HS-27A (cell line): ENCODE measurements at places on chromosomes 1 and 21.

GRCh38 chr1:37274486-37274885 lies 199.9 kb upstream of the ZC3H12A start:
- no peak for DNase-seq

GRCh38 chr1:12040457-12041051 lies 21.3 kb downstream of the MIIP start:
- DNase-seq, result no peak

- no peak for DNase-seq
These were observed 64.1 kb downstream of the TMCO4 start for GRCh38 chr1:19735440-19736127.

DNA sequence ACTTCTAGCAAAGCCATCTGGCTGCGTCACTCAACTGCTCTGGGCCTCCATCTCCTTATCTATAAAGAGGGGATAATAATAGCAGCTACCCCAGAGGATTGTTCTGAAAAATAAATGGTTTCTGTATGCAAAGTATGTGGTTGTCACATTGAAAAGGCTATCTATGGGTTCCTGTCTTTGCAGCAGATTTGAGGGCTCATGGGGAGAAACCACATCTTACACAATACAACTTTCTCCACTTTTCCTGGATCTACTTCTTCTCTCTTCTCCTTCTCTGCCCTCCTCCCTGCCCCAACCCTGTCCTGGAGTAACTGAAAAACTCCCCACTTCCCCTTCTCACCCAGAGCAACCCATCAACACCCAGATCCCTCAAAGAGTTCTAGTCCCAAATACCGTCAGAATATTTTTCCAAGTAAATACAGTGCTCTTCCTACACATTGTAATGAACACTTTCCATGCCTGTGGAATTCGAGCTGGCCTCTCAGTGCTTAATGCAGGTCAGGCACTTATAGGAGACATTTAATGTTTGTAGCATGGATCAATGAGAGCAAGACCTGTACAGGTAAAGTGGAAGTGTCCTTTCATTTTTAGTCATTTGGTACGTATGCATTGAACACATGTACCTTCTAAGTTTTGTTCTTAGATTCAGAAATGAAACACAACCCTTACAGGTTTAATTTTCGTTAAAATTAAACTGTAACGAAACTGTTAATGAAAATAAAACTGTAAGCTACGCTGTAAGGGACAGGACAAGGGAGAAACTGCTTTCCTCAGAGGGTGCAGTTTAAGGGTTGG lies 131.9 kb downstream of the AK5 start:
- no peak for DNase-seq

GRCh38 chr1:192913683-192914082 lies 104.8 kb downstream of the RGS2 start:
- no peak for DNase-seq

DNA sequence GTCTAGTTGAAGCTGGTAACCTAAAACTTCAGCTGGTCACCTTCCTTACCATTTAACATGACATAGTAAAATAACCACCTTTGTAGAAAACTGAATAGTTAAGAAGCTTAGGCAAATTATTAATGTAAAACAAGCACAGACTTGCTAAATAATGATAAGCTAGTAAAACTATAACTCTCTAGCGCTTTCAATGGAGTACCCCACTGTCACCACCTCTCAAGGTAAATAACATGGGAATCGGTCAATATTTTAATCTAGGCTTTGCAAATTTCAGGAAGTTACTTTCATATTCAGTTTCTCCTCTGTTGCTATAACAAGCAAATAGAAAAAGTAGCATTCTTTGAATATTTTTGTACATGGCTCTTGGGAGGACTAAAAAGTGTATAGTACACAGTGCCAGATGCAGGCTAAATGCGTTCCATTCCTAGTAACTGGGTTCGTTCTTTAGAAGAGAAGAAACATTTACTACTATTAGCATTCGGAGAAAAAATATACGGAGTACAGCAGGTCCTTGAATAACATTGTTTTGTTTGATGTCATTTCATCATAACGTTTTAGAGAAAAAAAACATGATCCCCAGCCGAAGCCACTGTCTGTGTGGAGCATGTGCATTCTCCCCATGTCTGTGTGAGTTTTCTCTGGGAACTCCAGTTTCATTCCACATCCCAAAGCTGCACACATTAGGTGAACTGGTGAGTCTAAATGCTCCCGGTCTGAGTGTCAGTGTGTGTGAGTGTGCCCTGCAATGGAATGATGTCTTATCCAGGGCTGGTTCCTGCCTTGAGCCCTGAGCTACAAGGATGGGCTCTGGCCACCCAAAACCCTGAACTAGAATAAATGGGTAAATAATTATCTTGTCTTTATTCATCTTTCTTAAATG lies 52.5 kb downstream of the EPRS1 start:
- DNase-seq, result no peak

GRCh38 chr1:176765608-176766007 lies 302.6 kb downstream of the PAPPA2 start:
- no peak for DNase-seq

DNA sequence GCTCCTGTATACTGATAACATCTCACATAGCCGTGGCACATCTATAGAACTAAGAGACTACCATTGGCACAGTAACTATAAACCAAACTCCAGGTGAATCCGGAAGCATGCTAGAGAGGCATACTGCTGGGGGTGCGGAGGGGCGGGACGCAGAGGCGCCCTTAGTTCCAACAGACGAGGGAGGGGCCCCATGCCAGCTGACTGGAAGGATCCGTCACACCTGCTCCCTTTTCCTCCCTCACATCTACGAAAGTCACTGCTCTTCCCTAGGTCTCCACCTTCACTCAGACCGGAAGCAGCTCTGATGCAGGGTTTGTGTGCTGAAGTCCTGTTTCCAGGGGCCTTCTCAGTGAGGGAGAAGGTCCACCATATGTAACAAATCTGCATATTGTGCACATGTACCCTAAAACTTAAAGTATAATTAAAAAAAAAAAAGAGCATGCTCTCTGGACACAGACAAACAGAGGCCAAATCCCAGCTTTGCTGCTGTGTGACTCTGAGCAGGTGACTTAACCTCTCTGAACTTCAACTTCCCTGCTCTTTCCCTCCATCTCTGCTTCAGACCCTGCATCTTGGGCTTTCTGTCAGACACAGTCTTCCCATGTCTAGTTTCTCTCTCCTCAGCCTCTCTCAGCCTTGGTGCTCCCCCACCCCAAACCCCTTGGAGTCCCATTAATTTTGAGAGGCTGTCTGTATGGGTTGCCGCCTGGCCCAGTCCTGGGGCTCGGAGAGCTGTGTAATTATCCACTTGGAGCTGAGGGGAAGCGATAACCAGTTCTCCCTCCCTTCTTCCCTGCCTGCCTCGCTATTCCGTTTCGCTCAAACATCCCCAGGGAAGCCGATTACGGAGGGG lies 7.8 kb upstream of the GJB5 start:
- no peak for DNase-seq

DNA sequence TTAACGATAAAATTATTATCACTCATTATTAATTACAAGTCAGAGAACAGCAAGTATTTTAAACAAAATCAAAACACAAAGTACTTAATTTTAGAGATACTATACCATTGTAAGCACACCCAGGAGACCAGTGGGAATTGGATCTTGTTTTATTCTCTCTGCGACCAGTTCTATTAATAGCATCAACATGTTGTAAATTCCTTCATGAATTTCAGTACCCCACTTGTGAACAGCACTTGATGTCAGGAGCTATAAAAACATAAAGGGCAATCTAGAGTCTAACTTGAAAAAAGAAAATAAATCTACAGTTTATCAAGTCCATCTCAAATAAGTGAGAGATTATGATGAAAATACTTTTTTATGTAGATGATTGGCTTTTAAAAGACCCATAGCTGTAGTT lies 42.9 kb downstream of the USP24 start:
- no peak for DNase-seq

- no peak for DNase-seq
These were observed 118.8 kb downstream of the PSMG1 start for GRCh38 chr21:39064325-39065012.

GRCh38 chr1:236166041-236166440 lies 23.7 kb downstream of the GPR137B start:
- DNase-seq, result no peak

GRCh38 chr1:78355656-78356055 lies 135.1 kb upstream of the PTGFR start:
- no peak for DNase-seq

- no peak for DNase-seq
These were observed 15.6 kb downstream of the LDLRAP1 start for GRCh38 chr1:25559031-25559430.

DNA sequence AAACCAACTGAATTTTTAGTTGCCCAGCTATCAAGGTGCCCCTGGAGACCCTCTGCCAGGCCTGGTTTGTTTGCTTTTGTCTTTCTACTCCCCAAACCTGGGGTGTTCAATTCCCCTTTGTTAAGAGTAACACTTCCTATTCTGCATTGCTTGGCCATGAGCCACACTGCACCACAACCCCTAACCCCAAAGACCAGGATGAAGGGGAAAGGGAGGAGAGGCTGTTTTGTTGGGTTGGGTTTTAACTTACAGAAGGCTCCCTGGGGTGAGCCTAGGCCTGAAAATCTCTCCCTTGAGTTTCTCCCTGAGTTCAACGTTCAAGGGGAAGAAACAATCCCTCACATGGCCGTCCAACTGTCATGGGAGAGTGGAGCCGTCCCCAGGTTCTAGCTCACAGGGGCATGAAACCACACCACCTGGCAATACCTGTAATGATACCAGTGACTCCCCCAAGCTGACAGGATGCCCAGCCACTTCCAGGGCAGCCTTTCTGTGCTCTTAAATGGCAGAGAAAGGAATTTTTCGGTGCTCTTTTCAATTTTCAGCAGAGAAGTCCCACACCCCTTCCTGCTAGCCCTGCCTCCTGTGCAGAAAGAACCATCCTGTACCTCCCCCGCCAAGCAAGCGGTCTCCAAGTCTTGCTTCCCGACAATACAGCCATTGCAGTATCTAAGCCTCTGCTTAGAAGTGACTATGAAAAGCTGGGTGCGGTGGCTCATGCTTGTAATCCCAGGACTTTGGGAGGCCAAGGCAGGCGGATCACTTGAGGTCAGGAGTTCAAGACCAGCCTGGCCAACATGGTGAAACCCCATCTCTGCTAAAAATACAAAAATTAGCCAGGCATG lies 14.9 kb downstream of the SLC45A3 start:
- no peak for DNase-seq

DNA sequence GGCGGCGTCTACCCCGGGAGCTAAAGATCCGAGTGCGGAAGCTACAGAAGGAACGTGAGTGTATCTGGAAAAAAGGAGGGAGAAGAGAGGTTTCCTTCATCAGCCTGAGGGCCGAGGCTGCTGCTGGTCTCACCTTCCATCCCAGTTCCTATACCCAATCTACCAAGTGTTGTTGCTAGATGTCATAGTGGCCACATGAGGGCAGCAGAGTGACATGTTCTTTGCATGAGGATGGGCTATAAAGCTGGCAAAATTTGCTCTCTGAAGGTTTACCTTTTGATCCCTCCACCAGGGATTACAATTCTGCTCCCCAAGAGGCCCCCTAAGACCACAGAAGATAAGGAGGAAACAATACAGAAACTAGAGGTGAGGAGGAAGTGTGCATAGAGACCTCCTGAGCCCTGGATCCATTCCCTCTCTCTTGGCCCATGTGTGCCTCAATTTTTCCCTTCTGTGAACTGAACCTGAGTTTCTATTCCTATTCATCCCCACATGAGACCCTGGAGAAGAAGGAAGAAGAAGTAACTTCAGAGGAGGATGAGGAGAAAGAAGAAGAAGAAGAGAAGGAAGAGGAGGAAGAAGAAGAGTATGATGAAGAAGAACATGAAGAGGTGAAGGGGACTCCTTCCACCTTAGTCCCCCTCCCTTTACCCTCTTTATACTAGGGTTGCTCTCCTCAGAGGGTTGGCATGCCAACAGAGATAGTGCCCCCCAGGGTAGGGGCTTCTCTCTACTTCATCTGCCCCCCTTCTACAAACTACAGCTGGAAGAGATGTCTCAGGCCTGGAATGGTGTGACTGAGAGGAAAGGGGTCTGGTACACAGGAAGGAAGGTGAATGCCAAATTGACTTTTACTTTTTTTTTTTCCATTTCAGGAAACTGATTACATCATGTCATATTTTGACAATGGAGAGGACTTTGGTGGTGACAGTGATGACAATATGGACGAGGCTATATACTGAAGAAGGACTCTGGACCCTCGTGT lies 13.3 kb downstream of the POLR3GL start:
- DNase-seq, result no peak

DNA sequence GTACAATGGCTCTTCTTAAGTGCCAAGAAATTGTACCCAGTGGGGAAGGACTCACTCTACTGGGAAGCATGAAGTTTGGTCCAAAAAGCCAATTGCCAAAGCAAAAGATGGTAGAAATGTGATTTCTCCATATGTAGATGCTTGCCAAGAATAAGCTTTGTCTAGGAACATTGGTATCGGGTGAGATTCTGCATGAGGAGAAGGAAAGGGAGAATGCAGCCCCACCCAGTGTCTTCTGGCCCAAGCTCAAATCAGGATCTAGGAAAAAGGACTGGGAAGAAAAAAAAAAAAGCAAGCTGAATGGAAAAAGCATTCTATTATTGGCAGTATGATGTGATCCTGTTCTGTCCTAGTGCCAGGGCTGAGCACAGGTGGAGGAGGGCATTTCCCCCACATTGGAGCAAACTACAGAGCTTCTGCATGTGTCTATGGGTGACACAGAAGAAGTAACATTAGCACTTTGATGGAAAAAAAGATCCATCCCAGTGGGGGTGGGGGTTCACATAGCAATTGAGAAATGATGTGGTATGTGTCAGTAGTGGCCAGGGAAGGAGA lies 226.6 kb downstream of the KCNH1 start:
- DNase-seq, result no peak

DNA sequence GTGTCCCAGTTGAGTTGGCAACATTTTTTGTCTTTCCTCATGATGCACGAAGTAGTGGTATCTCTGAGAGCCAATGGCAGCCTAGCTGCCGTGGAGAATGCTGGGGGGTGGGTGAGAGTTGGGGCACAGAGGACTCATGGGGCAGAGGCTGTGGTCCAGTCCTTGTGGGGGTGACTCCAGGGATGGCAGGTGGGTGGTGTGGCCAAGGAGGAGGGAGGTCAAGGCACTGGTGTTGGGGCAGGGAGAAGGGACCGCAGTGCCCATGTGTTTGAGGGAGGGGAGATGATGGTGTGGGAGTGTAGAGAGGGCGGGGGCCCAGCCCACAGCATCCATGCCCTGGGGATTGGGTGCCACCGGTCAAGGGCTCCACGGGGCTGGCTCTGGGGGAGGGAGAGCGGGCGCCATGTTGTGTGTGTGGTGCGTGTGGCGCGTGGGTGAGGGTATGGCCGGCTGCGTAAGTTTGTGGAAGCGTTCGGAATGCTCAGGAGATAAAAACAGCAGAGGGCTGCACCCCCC lies 63.5 kb downstream of the PRKCZ start:
- no peak for DNase-seq

DNA sequence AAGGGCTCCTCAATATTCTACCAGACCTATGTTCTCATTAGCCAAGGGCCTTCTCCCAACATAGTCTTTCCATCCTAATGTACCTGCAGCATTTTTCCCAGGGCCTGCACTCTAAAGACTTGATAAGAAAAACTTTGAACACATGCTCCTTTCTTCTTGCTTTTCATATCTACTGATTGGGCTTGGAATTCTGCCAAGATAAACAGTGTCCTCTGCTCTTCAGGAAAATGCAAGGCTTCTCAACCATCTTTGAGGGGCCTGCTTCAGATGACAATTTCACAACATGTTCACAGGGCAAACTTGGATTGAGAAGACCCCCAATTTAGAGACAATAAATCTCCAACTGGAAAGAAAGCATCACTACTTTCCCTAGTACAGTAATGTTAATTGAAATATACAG lies 25.8 kb upstream of the PPT1 start:
- no peak for DNase-seq
